ENCODE measurements at places on chromosomes 12 and 14. TPM values are rescaled to one million over a fixed set of nuclear protein-coding genes. Genes with fewer than 3 reads are reported as not detected.
A peak's percentile ranks its signal among the peaks of the same experiment; 100 is the strongest.

- no peak overlapping the region for H3K27ac ChIP-seq
- DNase-seq, result no peak
Measured at GRCh38 chr14:36652542-36653201, 9.0 kb upstream of the PAX9 start.

GRCh38 chr14:20476776-20477175 is 7.6 kb downstream of the PNP start:
- H3K36me3 ChIP-seq, result peaks cover 51% of the 10 kb centered on the region
- H3K4me1 ChIP-seq, result no peaks in the 10 kb centered on the region
- no peak for DNase-seq
- no peaks in the 10 kb centered on the region for H3K27me3 ChIP-seq
- H3K27ac ChIP-seq, result no peak overlapping the region

The HOXC4 gene
- total RNA-seq, result 1.4 TPM

GRCh38 chr12:39032448-39032847 is 127.1 kb upstream of the CPNE8 start:
- no peaks in the 10 kb centered on the region for H3K4me1 ChIP-seq
- DNase-seq, result no peak
- no peak overlapping the region for H3K4me3 ChIP-seq
- no peaks in the 10 kb centered on the region for H3K27me3 ChIP-seq
- H3K27ac ChIP-seq, result no peak overlapping the region

GRCh38 chr12:9066755-9067423 is 48.8 kb downstream of the A2M start:
- H3K4me3 ChIP-seq, result no peak overlapping the region
- peaks cover 4% of the 10 kb centered on the region for H3K36me3 ChIP-seq
- H3K27me3 ChIP-seq, result peaks cover 5% of the 10 kb centered on the region
- peaks cover 11% of the 10 kb centered on the region for H3K4me1 ChIP-seq
- H3K27ac ChIP-seq, result no peak overlapping the region

DNA sequence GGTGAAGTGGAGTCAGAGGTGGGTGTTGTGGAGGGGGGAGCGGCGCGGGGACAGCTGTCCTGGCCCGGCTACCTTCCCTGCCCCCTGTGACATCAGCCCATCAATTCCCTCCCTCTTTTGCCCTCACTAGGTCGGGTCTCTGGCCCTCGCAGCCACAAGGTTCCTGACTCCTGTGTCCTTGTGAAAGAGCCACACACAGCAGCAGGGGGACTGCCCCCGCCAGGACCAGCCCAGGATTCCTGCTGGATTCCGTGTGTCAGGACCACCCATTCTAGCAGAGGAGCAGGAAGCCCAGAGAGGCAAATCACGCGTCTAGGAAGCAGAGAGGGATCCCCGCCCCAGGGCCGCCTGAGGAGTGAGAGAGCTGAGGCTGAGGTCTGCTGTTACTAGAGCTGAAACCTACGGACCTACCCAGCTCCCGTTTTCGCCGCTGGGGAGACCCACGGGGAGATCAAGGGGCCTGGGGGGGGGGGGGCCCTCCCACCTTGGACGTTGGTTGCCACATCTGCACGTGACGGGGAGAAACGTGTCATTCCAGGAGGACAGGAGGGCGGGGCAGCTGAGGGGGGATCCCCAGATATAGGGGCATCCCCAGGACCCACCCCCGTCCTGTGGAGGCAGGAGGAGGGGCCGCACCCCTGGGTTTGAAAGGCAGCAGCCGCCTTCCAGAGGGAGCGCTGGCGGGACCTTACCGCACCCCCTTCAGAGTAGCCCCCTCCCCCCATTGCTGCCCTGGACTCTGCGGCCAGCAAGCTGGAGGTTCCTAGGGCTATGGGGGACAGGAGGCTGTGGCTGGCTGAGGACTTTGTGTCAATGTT is 12.5 kb upstream of the INF2 start:
- DNase-seq, result peak; percentile 74
- H3K36me3 ChIP-seq, result no peaks in the 10 kb centered on the region
- no peaks in the 10 kb centered on the region for H3K27me3 ChIP-seq
- H3K27ac ChIP-seq, result peak overlapping the region; percentile 97
- H3K4me3 ChIP-seq, result peak overlapping the region; percentile 41

DNA sequence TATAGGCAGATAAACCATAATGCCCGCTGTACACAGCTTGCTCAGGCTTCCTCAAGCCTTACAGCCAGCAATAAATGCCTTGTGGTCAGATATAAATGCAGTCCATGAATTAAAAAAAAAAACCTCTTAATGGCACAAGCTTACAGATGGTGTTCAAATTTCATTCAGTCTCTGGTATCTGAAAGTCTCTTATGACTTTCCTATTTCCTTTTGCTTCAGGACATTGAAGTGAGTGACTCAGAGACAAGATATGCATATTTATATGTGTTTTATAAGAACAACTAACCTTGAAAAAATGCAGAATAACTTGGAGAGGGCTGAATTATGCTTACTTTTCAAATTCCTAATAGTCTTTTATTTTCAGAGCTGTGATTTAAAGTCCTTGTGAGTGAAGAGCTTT is 426.9 kb upstream of the MIS18BP1 start:
- H3K4me1 ChIP-seq, result peaks cover 24% of the 10 kb centered on the region
- no peaks in the 10 kb centered on the region for H3K36me3 ChIP-seq
- H3K27me3 ChIP-seq, result no peaks in the 10 kb centered on the region
- peak; percentile 83 for DNase-seq
- H3K4me3 ChIP-seq, result no peak overlapping the region

The ART4 gene
- 0.08 TPM for total RNA-seq

DNA sequence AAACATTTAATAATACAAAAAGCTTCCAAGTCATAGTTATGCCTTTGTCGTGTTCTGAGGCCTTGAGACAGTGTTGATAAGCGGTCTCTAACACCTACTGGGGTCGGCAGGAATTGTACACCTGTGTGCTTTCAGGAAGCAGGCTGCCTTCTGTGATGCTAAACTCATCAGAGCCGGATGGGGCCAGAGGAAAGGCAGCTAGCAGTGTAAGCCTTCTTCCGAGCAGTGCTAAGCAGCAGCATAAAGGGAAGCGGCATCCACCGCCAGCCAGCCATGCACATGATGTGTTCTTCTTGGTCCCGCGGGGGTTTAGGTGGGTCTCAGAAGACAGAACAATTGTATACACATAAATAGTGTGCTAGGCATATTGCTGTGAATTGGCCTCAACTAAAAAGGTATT is 159.3 kb downstream of the SLC15A4 start:
- DNase-seq, result no peak
- no peak overlapping the region for H3K27ac ChIP-seq
- H3K4me1 ChIP-seq, result no peaks in the 10 kb centered on the region
- H3K4me3 ChIP-seq, result no peak overlapping the region
- no peaks in the 10 kb centered on the region for H3K27me3 ChIP-seq

- DNase-seq, result no peak
- no peak overlapping the region for H3K27ac ChIP-seq
- H3K36me3 ChIP-seq, result no peaks in the 10 kb centered on the region
- no peaks in the 10 kb centered on the region for H3K27me3 ChIP-seq
- no peak overlapping the region for H3K4me3 ChIP-seq
Measured at GRCh38 chr12:9079883-9080675, 35.6 kb downstream of the A2M start.

The VRTN gene
- not detected for total RNA-seq

The B3GNT4 gene
- not detected for total RNA-seq

DNA sequence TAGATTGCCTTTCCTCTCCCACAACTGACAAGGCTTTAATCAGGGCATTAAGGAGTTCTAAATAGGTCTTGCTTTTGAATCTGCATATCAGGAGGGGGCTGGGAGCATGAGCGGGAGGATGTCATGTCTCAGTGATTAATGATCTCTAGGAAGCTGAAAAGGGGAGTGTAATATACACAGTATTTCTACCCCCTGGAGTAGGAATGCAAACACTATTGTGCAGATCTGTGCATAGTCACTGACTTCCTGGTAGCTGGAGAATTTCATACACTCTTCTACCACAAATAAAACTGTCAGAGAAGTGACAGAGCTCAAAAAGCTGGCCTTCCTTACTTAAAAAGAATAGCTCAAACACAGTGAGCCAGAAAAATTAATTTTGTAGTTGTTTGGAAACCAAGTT is 65.8 kb downstream of the RIC8B start:
- H3K4me3 ChIP-seq, result no peak overlapping the region
- peaks cover 24% of the 10 kb centered on the region for H3K36me3 ChIP-seq
- no peaks in the 10 kb centered on the region for H3K27me3 ChIP-seq
- H3K27ac ChIP-seq, result peak overlapping the region; percentile 77

GRCh38 chr12:1473418-1473817 is 121.0 kb downstream of the FBXL14 start:
- no peaks in the 10 kb centered on the region for H3K27me3 ChIP-seq
- H3K4me3 ChIP-seq, result no peak overlapping the region
- H3K4me1 ChIP-seq, result peaks cover 51% of the 10 kb centered on the region
- DNase-seq, result peak; percentile 70
- H3K36me3 ChIP-seq, result no peaks in the 10 kb centered on the region

The FGD4 gene
- 2.8 TPM for total RNA-seq

The LRTM2 gene
- total RNA-seq, result not detected

DNA sequence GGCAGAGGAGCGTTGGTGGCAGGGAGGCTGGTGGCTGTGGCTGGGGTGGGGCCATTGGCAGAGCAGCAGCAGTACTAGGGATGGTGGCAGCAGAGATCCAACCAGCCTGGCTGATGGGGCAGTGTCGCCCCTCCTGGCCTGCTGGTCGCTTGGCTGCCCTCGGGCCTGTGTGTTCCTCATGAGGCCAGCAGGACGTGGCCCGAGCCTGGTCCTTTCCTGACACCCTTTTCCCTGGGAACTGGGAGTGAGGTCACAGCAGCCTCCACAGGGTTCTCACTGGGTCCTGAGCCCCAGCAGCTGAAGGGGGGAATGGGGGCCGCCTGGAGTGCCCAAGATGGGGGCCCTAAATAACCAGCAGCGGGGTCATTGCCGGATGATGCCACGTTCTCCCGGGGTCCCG is 46.1 kb downstream of the KIF26A start:
- H3K36me3 ChIP-seq, result no peaks in the 10 kb centered on the region
- DNase-seq, result no peak
- H3K4me1 ChIP-seq, result no peaks in the 10 kb centered on the region
- peaks cover 5% of the 10 kb centered on the region for H3K27me3 ChIP-seq

DNA sequence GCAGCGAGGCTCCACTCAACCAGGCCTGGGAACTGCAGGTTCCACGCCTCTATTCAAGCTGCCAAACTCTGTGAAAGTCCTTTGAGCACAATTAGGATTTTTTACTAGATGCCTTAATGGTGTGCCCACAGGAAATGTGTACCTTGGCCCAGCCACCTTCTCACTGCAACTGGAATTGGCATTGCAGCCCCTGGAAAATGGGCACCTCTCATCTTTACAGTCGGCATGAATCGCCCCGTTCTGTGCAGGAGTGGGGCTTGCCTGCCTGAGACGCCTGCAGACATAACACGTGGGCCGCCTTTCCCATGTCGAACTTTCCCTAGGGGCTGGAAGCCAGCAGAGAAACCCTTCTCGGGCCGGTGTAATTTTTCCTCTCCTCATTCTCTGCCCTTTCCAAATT is 42.0 kb upstream of the ELK3 start:
- no peaks in the 10 kb centered on the region for H3K27me3 ChIP-seq
- H3K36me3 ChIP-seq, result no peaks in the 10 kb centered on the region
- no peak for DNase-seq
- no peaks in the 10 kb centered on the region for H3K4me1 ChIP-seq
- H3K27ac ChIP-seq, result no peak overlapping the region
- no peak overlapping the region for H3K4me3 ChIP-seq

DNA sequence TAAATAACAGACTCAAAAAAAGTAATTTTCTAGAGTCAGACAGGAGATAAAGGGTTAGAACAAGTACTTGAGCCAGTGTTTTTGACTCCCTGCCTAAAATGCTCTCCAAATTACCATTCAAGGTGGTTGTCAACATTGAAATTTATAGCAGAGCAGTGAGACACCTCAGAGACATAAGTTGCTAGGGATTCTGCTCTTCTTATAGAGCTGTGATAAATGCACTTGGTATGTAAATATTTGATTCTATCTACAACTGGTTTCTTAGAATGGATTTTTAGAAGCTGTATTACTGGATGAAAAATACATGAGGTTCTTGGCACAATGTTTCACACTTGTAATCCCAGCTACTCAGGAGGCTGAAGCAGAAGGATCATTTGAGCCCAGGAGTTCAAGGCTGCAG is 83.9 kb upstream of the OSBPL8 start:
- H3K4me1 ChIP-seq, result no peaks in the 10 kb centered on the region
- H3K36me3 ChIP-seq, result no peaks in the 10 kb centered on the region
- no peak overlapping the region for H3K27ac ChIP-seq
- no peak overlapping the region for H3K4me3 ChIP-seq
- DNase-seq, result no peak

- no peak overlapping the region for H3K4me3 ChIP-seq
- peak; percentile 89 for DNase-seq
- H3K4me1 ChIP-seq, result peaks cover 32% of the 10 kb centered on the region
- peaks cover 7% of the 10 kb centered on the region for H3K36me3 ChIP-seq
Measured at GRCh38 chr12:6195665-6196535, 4.3 kb upstream of the CD9 start.

GRCh38 chr14:52269100-52269499 is 1.6 kb downstream of the PTGDR start:
- H3K27ac ChIP-seq, result no peak overlapping the region
- peaks cover 18% of the 10 kb centered on the region for H3K27me3 ChIP-seq
- no peak for DNase-seq
- H3K4me1 ChIP-seq, result no peaks in the 10 kb centered on the region

DNA sequence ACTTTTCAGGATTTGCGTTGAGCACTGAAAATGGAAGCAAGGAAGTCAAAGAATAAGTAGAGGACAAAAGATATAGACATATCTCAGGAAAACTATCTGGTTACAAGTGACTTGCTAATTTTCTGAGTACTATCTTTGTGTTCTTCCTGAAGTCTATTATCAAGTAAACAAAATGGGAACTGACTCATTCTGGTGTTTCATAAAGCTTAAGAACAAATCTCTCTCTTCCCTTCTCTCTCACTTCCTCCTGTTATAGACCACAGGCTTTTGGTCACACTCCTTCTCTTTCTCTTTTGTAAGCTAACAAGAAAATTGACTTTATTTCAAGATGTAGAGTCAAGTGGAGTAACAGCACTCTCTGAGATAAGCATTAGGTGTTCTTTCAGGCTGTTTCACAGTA is 406.6 kb upstream of the SYT1 start:
- H3K4me3 ChIP-seq, result no peak overlapping the region
- H3K36me3 ChIP-seq, result no peaks in the 10 kb centered on the region
- DNase-seq, result no peak

GRCh38 chr14:103125098-103126070 is 2.1 kb downstream of the TNFAIP2 start:
- H3K4me3 ChIP-seq, result no peak overlapping the region
- peaks cover 54% of the 10 kb centered on the region for H3K4me1 ChIP-seq
- H3K27ac ChIP-seq, result no peak overlapping the region
- no peaks in the 10 kb centered on the region for H3K27me3 ChIP-seq

The KLRD1 gene
- 0.08 TPM for total RNA-seq

GRCh38 chr14:104660597-104660996 is 28.8 kb upstream of the INF2 start:
- H3K4me1 ChIP-seq, result peaks cover 4% of the 10 kb centered on the region
- DNase-seq, result no peak
- H3K36me3 ChIP-seq, result no peaks in the 10 kb centered on the region
- H3K27ac ChIP-seq, result no peak overlapping the region
- no peaks in the 10 kb centered on the region for H3K27me3 ChIP-seq
- H3K4me3 ChIP-seq, result no peak overlapping the region

All from SJSA1 (cell line).